Prostate gland (tissue), 2 donors: ENCODE measurements at places on chromosomes 4 and X. TPM values are rescaled to one million over a fixed set of nuclear protein-coding genes. Genes with fewer than 3 reads are reported as not detected.

The EPGN gene
- not detected for total RNA-seq

The C4orf51 gene
- not detected for total RNA-seq

The PPEF2 gene
- total RNA-seq: not detected

The SYP gene
- 5.2 TPM for total RNA-seq

The SCRG1 gene
- total RNA-seq: 15.1 TPM

The NR3C2 gene
- 14.6 TPM for total RNA-seq

The TDO2 gene
- total RNA-seq: 4.8 TPM

The CLOCK gene
- total RNA-seq: 19.5 TPM

The AKAP14 gene
- 1.4 TPM for total RNA-seq

The RIPPLY1 gene
- total RNA-seq: not detected

The ATXN3L gene
- not detected for total RNA-seq

DNA sequence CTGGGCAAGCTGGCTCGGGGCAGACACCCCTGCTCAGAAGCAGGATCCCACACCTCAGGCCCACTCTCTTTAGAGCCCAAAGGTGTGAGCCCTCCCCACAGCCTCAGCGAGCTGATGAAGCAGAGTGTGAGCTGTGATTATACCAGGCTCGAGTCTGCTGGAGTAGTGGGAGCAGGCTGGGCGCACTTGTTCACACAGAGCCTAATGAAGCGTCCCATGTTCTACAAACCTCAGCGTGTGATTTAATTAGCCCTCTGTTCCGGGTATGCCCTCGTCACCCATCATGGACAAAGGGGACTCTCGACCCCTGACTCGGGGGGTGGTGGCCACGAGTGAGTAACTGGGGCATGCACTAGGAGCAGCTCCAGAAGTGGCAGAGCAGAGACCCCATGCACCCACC lies 62.3 kb downstream of the PPP2R2C start:
- no peak overlapping the region for H3K27ac ChIP-seq
- H3K36me3 ChIP-seq: no peaks in the 10 kb centered on the region
- no peaks in the 10 kb centered on the region for H3K4me1 ChIP-seq
- no peaks in the 10 kb centered on the region for H3K27me3 ChIP-seq

DNA sequence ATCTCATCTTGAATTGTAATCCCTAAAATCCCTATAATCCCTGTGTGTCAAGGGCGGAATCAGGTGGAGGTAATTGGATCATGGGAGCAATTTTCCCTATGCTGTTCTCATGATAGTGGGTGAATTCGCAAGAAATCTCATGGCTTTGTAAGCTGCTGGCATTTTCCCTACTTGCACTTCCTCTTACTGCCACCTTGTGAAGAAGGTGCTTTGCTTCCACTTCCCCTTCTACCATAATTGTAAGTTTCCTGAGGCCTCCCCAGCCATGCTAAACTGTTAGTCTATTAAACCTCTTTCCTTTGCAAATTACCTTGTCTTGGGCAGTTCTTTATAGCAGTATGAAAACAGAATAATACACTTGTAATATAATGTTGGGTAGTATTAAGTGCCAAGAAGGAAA lies 1087.4 kb upstream of the SLIT2 start:
- H3K27me3 ChIP-seq: no peaks in the 10 kb centered on the region
- H3K4me1 ChIP-seq: no peaks in the 10 kb centered on the region
- H3K4me3 ChIP-seq: no peak overlapping the region
- DNase-seq: no peak
- H3K36me3 ChIP-seq: no peaks in the 10 kb centered on the region

- H3K36me3 ChIP-seq: no peaks in the 10 kb centered on the region
- H3K27me3 ChIP-seq: no peaks in the 10 kb centered on the region
- DNase-seq: no peak
- no peak overlapping the region for H3K27ac ChIP-seq
- no peaks in the 10 kb centered on the region for H3K4me1 ChIP-seq
Measured at GRCh38 chr4:186318481-186318880, 52.5 kb downstream of the F11 start.

DNA sequence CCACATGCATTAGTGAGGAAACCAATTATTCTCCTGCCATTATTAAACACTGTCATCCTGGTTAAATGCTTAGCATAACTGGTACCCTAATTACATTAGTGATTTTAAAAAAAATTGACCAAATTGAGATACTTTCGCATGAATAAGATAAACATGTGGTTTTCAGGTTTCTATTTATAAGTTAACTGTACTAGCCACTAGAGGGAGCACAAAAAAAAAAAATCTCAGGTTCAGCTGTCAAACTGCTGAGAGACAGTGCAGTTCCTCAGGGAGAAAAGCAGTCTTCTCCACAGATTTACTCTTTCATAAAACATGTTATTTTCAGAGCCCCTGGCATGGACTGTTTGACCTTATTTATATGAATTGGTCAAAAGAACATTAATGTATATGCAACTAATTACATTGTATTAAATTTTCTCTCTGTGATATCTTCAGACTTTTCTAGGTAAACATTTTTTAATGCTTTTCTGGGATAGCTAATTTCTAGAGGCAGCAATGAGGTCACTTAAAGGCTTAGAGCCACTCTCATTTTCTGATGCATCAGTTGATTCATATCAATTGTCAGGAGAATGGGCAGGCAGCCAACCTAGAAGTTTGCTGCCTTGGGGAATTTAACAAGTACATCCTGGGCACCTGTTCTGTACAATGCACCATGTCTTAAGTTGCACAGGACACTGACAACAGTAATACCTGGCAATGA lies 167.5 kb downstream of the CDS1 start:
- DNase-seq: peak; percentile 16
- H3K36me3 ChIP-seq: no peaks in the 10 kb centered on the region
- no peaks in the 10 kb centered on the region for H3K4me1 ChIP-seq
- H3K27ac ChIP-seq: no peak overlapping the region

DNA sequence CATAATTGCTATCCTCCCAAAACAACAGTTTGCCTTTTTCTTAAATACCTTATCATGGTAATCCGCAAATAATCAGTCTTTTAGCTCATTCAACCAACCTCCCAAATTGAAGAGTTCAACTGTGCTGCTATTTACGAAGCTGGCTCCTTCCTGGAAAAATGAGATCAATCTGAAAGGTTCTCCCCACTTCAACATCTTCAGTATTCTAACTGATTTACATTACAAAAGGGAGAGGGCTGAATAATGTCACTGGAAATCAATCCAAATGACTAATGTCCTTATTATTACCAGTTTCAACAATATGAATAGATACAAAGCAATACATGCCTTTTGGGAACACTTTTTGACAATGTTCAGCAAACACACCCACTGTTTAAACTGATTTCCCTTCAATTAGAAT lies 86.2 kb downstream of the WNK3 start:
- no peaks in the 10 kb centered on the region for H3K4me1 ChIP-seq
- DNase-seq: no peak
- no peaks in the 10 kb centered on the region for H3K36me3 ChIP-seq

DNA sequence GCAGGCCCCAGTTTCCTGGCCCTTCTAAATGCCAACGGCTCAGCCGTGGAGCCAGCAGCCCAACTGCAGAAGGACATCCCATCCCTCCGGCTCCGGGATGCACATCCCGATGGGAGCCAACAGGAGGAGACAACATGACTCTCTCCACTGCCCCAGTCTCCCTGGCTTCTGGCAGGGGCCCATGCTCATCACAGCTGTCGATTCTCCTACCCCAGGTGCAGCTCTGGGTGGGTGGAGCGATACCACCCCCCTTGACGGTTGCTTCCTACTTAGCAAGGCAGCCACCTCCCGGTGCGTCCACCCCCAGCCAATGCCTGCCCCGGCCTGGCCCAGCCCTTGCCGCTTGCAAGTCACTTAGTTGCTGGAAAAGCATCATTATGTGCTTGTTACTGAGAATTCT lies 19.5 kb downstream of the ZNF275 start:
- H3K27ac ChIP-seq: no peak overlapping the region
- no peaks in the 10 kb centered on the region for H3K4me1 ChIP-seq
- DNase-seq: no peak
- H3K4me3 ChIP-seq: no peak overlapping the region

DNA sequence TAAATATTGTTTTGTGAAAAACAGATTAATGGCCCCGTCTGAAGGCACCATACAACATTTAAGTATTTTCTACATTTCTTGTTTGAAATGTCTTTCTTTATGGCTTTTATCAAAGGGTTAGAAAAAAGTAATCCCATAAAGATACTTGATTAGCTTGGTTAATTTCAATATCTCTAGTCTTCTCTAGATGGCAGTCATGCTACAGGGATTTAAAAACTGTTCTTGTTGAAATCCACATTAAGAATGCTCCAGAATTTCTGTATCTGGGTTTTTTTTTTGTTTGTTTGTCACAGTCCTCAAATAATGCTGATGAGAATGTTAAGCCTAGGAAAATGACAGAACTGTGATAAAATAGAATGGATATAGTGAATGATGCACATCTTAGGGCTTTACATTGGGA lies 109.0 kb upstream of the AADAT start:
- H3K36me3 ChIP-seq: no peaks in the 10 kb centered on the region
- DNase-seq: no peak
- no peak overlapping the region for H3K27ac ChIP-seq
- no peaks in the 10 kb centered on the region for H3K27me3 ChIP-seq

- no peaks in the 10 kb centered on the region for H3K4me1 ChIP-seq
- H3K4me3 ChIP-seq: no peak overlapping the region
- no peaks in the 10 kb centered on the region for H3K36me3 ChIP-seq
- DNase-seq: no peak
- no peak overlapping the region for H3K27ac ChIP-seq
Measured at GRCh38 chr4:122959981-122960610, 37.7 kb upstream of the NUDT6 start.

GRCh38 chr4:55466001-55466400 lies 70.2 kb downstream of the TMEM165 start:
- no peaks in the 10 kb centered on the region for H3K4me1 ChIP-seq
- no peak for DNase-seq
- no peak overlapping the region for H3K27ac ChIP-seq
- no peak overlapping the region for H3K4me3 ChIP-seq

- no peak overlapping the region for H3K4me3 ChIP-seq
- no peaks in the 10 kb centered on the region for H3K36me3 ChIP-seq
- DNase-seq: no peak
- H3K4me1 ChIP-seq: no peaks in the 10 kb centered on the region
Measured at GRCh38 chr4:11423465-11423864, 5.2 kb downstream of the HS3ST1 start.

DNA sequence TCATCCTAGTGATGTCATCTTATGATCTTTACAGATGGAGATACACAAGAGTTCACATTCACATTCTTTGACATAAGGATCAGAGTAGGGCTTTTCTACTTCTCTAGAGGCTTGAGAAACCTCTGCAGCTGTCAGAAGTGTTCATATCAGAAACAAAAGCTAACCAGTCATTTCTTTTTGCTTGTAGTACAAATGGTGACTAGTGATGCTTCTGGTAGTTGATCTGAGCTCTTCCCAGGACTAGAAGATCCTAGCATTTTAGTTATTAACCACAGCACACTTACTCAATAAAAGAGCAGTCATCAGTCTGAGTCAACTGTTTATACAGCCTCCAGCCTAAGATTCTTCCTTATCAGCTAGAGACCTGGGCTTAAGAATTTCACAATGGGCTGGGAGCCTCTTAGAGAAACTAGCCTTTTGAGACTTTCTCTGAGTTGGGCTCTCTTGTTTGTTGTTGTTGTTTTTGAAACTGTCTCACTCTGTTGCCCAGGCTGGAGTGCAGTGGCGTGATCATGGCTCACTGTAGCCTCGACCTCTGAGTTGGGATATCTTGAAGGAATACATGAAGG lies 84.1 kb downstream of the TMEM164 start:
- no peaks in the 10 kb centered on the region for H3K27me3 ChIP-seq
- no peaks in the 10 kb centered on the region for H3K36me3 ChIP-seq
- no peaks in the 10 kb centered on the region for H3K4me1 ChIP-seq
- no peak overlapping the region for H3K4me3 ChIP-seq
- no peak overlapping the region for H3K27ac ChIP-seq
- no peak for DNase-seq

GRCh38 chrX:33970028-33970967 lies 161.8 kb downstream of the FAM47A start:
- no peaks in the 10 kb centered on the region for H3K4me1 ChIP-seq
- H3K27me3 ChIP-seq: no peaks in the 10 kb centered on the region
- H3K27ac ChIP-seq: no peak overlapping the region
- H3K36me3 ChIP-seq: no peaks in the 10 kb centered on the region
- H3K4me3 ChIP-seq: no peak overlapping the region
